CD4-positive, alpha-beta T cell treated with Interleukin-6 at 100 ng/mL for 8 hours (primary cell): ENCODE measurements at places on chromosomes 2 and 18.

GRCh38 chr2:202100176-202100575, 27.1 kb downstream of the KIAA2012 start:
- no peak for DNase-seq

GRCh38 chr2:112582314-112582746, 2.1 kb upstream of the CHCHD5 start:
- DNase-seq, result peak; percentile 59

DNA sequence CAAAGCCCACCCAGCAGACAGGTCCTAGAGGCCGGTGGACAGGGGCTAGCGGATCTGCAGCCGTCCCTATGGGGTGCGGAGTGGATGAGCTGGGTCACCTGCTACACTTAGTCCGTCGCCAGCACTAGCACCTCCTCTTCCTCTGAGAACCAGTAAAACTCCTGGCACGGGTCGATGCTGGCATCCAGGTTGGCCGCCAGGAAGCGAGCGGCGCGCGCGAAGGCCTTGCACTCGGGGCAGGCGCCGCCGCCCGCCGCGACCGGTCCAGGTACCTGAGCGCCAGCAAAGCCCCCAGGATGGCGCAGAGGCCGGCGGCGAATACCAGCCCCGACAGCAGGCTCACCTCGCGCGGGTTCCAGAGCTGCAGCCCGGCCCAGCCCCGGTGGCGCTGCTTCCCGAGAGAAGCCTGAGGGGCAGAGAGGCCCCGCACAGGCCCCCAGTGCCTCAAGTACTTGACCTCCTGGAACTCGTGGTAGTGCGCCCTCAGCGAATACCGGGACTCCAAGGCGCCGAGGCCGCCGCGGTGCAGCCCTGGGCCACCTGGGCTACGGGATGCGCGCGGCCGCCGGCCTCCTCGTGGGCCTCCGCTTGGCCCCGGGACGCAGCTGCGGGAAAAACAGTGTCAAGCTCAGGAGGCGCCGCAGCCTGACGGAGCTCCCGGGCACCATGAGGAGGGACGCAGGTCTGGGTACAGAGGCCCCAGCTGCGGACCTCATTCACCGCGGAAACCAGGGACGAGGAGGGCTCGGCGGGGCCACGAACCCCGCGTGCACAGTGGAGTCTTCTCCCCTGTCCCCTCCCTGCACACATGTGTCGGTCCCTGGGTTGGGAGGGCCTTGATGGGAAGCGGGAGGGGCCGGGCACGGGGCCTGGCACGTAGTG, 27.5 kb upstream of the ALPP start:
- no peak for DNase-seq

DNA sequence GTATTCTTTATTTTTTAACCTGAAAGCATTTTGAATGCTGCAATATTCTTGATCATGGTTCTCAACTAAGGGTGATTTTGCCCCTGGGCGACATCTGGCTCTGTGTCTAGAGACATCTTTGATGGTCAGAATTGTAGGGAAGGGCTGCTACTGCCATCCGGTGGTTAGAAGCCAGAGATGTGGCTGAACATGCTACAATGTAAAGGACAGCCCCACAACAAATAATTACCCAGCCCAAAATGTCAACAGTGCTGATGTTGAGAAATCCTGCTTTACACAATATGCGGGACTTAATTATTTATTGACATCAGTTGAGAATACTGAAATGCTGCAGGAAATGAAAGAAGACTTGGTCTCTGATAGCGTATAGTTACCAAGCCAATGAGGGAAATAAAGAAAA, 37.5 kb upstream of the SERPINB2 start:
- no peak for DNase-seq

DNA sequence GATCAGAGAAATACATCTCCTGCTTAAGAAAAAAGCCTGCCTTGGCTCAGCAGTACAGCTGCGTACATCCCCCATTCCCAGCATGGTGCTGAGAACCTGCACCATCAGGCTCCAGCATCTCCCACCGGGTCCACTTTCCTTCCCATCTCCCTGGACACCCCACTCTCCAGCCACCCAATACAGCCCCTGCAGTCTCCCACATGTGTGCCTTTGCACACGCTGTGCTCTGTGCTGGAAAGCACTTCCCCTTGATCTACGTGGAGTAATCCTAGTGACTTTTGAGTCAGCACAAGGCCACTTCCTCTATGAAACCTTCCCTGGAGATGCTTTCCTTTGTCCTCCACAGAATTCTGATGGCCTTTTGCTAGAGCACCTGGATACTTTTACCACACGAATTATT, 17.0 kb downstream of the STAT1 start:
- DNase-seq, result no peak

- DNase-seq, result no peak
These were observed 174.2 kb downstream of the RTP5 start for GRCh38 chr2:242043538-242044312.
